ENCODE measurements at places on chromosomes 2 and 18.

DNA sequence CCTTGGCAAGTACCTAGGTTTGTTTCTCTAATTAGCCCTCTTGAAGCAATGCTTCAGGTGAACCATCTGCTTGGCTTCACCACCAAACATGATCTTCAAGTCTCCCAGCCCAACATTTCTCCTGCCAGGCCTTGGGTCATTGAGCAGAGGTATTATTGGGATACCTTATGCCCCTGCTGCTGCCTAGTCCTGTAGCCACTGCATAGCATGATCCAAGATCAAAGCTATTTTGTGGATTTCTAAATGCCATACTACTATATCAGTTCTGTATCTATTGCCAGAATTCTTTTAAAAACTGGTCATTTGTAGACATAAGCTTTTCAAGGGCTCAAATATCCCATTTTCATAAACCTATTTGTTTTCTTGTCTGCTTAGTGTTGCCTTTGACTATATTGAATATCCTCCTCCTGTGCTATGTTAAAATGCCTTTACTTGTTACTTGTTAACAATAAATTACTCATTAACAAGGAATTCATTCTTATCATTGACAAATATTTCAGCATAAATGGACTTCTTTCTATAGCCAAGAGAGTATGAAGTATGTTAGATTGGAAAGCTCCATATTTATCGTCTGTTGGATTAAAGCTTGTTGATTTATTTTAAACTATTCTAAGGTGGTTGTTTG, 204.5 kb upstream of the RBBP8 start:
- no peak for DNase-seq

DNA sequence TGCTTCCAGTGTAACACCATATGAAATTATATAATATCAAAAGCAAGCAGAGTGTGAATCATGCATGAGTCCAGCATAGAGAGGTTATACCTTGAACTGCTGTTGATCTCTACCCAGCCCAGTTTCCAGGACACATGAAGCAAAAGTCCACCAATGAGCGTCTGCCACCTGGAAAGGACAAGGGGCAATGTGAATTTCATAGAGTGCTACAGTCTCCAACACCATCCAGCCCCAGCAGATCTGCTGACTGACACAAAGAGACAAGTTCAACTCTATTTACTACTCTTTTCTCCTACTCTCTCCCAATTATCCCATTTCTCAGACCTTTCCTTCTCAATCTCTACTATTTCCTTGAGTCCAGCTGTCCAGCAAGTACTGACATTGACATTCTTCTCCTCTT, 31.8 kb upstream of the RIOK3 start:
- DNase-seq: no peak

DNA sequence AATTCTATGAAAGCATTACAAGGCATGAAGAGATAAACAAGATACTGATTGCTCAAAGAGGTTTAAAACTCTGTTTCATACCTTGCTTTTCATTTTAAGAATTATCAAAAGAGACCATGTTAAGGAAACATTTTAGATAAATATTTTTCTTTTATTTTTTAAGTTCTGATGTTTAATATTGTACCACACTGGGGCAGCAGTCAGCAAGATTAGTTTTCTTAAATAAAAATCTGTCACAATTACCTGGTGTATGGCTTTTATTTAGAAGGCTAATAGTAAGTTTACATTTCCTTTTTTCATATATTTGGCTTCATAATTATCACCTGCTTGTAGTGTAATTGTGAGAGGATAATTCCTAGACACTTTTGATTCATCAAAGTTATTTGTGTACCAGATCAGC, 46.4 kb downstream of the ZNF804A start:
- DNase-seq: no peak

- DNase-seq: no peak
Observed at GRCh38 chr2:169330555-169331198, 31.7 kb downstream of the LRP2 start.

GRCh38 chr18:8084160-8084559, 517.0 kb downstream of the PTPRM start:
- DNase-seq: no peak

DNA sequence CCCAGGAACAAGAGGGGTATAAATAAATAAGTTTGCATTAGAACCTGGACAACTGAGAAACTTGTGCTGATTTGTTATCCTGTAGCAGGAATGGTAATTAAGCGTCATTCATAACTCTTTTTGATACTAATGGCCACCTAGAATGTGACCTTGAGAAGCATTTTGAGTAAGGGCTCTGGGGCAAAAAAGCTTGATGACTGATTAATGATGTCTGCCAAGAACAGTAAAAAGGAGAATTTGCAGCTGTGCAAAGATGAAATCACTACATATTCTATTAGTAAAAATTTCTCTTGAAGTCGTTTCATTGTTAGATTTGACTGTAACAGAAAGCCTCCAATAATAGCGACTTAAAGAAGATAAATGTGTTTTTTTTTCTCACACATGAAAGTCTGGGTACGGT, 157.7 kb downstream of the PRKCE start:
- DNase-seq: no peak

DNA sequence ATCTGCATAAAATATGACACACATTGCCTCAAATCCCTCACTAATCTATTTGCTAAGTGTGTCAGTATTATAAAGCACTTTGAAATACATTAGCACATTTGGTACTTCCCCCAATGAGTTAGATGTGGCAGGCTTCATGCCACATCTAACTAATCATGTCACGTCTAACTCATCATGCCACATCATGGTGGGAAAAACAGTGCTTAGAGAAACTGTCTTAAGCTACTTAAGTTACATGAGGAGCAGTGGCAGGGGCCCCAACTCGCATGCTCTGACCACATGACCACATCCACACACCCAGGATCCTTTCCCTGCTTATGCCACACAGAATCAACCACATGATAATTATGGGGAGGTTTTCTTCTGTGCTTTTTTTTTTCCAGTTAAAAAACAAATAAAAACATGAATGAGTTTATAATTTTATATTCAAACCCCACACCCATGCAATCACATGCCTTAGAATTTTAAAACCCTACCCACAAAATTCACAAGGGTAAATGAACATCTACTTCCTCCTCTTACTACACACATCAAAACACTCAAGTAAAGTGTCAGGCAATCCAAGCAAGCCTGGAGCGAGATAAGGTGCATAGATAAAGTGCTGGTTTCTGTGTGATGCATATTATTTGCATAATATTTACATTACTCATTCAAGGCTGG, 1.6 kb downstream of the ABCA12 start:
- no peak for DNase-seq

DNA sequence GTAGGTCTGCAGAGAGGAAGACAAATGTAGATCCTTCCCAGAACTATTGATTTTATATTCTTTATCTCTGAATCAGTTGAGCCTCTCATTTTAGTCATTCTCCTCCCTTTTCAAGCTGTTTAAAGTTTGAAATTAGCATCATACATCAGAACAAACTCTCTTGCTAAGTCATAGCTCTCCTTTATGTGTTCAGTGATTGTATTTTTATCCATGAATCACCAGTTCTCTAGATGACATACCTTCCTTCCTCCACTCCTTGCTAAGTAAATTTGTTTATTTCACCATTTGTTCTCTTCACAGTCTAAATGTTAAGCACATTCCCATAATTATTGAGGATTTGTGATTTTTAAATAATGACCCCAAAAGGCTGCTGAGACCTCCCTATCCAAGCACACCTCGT, 63.5 kb upstream of the RAPGEF4 start:
- DNase-seq: no peak

GRCh38 chr2:177711483-177712265, 319.1 kb downstream of the AGPS start:
- no peak for DNase-seq

DNA sequence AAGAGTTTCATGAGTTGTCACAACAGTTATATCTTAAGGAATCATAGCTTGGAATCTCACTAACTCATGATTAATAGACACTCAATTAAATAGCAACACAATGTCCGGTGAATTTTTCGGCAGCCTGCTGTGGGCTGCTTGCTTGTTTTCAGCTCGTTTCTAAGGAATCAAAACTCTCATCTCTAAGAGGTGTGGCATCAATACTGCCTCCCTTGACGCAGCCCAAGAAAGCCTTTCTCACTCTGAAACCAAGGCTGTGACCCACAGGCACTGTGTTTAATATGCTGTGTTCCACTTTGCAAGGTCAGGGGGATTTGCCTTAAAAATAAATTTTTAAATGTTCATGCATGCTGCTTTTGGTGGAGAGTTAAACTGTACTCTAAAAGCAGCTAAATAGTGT, 5.4 kb downstream of the DCC start:
- DNase-seq: no peak

- no peak for DNase-seq
Observed at GRCh38 chr2:168392024-168392423, 64.0 kb upstream of the CERS6 start.

GRCh38 chr2:122029456-122029855, 274.0 kb downstream of the TSN start:
- no peak for DNase-seq

DNA sequence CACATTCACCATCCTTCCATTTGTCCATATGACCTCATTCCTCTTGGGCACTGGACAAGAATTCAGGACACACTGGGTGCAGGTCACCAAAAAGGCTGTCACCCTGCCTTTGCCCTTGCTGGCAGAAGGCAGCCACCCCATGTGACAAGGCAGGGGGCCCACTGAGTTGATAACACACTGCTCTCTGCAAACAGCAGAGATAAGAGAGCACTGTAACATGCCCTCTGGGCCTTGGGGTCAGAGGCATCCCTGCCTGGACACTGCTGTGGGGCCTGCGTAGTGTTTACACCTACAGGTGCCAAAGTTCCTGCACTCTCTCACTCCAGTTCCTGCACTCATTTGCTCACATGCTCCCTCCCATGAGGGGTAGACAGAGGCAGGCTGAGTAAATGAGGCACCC, 344.7 kb upstream of the TCF4 start:
- DNase-seq: no peak

DNA sequence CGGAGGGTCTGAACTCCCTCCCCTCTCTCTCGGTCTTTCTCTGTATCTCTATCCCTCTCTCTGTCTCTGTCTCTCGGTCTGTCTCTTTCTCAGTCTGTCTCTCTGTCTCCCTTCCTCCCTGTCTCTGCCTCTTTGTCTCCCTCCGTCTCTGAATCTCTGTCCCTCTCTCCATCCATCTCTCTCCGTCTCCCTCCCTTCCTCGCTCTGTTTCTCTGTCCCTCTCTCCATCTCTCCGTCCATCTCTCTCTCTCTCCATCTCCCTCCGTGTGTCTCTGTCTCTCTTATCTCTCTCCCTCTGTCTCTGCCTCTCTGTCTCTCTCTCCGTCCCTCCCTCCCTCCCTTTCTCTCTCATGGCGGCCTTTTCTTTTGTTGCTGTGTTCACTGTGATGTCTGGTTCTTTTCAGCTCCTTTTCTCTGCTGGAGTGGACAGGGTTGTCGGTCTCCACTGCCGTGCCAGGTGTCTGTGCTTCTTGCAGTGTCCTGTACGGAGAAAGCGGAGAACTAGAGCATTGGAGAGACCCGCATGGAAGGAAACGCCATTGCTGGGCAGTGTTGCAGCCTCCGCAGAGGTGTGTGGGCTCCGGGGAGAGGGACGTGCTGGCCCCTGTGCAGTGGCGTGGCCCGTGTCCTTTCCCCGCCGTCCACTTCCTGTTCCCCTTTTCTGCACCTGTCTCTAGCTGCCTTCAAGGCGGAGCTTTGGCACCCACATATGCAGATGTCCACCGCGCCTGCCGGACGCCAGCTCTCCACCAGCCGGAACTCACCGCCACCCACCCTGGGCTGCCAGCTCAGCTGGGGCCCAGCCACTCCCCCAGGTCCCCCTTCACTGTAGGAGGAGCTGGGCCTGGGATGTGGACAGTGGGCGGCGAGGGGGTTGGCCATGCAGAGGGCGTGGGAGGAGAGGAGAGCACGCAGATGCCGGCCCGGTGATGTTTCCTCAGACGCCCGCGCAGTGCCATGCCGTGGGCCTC, 113.1 kb downstream of the NFATC1 start:
- DNase-seq: no peak

DNA sequence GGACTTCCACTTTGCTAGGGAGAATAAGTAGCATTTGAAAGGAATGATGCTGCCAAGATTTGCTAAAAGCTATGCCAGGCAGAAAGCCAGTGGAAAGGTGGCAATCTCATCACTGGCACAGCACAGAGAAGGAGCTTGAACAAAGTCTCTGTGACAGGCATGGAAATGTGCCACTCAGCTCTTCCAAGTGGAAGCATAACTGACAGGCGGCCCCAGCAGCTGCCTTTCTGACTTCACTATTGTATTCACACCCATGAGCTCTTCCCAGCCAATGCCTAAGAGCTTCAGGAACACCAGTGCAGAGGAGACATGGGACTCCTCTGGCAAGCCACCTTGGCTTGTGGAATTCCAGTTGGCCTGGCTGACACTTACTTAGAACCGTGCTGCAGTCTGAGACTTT, 134.6 kb upstream of the REG3G start:
- DNase-seq: no peak

GRCh38 chr2:30283931-30284565, 52.7 kb downstream of the LBH start:
- no peak for DNase-seq

- no peak for DNase-seq
Observed at GRCh38 chr2:7022492-7023385, 105.5 kb downstream of the RNF144A start.

- no peak for DNase-seq
Observed at GRCh38 chr2:174587579-174587978, 10.0 kb downstream of the WIPF1 start.

DNA sequence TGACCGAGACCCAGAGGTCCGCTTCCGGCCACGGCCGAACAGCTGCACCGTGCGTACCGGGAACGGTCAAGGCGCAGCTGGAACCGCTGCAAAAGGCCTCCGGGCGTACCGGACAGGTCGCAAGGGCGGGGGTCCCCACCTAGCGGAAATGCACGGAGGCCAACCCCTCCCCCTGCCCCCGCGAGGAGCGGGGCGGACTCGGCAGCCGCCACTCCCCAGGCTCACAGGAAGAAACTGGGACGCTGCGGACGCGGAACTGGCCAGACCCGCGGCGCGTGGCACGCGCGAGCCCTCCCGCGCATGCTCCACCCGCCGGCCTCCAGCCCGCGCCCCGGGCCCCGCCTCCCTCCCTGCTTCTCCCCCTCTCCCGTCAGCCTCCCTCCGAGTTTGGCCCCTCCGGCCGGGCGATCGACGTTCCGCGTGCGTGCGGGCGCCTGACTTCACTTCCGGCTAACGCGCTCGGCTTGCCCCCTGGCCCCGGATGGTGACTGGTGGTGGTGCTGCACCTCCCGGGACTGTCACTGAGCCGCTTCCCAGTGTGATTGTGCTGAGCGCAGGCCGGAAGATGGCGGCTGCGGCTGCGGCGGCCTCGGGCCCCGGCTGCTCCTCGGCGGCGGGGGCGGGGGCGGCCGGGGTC, at the start of gene BIRC6:
BIRC6 (plus strand) TSS at position 343 of the 637 bp plus-strand sequence; CDS start at position 482, 139 bp downstream.
- peak; percentile 97 for DNase-seq

- no peak for DNase-seq
Observed at GRCh38 chr2:225171350-225171749, 129.1 kb upstream of the DOCK10 start.

All from hippocampal formation (tissue), 2 donors.